AG04450 (cell line): ENCODE measurements at places on chromosomes 2 and 18.

DNA sequence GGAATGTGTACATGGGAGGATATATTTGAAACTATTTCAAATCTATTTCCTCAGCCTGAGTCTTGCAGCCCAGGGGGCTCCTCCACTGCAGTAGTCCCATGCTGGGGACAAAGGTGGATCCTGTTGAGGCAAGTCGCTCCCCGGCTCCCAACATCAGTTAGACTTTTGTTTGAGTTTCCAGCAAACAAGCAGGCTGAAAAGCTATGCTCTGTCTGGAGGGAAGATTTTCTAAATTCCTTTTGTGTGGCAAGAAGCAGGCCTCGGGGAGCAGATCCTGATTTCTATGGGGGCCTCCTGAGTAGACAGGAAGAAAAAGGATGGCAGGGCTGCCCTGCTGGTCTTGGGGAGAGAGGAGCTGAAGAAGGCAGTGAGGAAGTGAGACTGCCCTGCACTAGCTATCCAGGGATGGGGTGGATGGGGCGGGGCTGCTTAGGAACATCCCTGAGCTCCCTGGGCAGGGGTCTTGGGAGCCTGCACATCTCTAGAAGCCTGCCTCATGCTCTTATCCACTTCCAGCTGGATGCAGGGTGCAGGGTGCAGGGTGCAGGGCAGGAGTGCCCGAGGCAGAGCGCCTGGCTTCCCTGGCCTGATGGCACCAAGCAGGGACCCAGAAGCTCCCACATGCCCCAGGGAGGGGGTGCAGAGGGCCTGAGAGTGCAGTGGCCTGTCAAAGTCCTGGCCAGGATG, 6.0 kb upstream of the CIB4 start:
- no peak for DNase-seq

- no peak for DNase-seq
Measured at GRCh38 chr2:189302274-189302948, 122.8 kb upstream of the COL5A2 start.

DNA sequence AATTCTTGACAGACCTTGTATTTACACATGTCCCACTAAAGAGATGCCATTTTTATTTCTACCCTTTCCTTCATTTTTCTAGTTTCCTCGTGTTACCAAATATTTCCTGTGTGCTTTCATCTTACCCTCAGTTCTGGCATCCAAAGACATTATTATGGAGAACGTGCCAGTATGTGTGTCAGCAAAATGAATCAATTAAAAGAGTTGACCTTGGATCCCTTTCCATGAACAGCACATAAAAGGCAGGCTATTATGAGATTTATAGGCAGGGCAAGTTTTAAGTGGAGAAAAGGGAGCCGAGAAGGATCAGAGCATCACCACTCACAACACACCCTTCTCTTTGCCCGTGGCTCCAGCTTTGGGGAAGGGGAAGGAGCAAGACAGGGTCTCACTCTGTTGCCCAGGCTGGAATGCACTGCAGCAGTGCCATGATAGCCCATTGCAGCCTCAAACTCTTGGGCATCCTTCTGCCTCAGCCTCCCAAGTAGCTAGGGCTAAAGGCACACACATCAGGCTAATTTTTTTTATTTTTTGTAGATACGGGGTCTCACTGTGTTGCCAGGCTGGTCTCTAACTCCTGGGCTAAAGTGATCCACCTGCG, 149.9 kb downstream of the GFPT1 start:
- DNase-seq, result no peak

DNA sequence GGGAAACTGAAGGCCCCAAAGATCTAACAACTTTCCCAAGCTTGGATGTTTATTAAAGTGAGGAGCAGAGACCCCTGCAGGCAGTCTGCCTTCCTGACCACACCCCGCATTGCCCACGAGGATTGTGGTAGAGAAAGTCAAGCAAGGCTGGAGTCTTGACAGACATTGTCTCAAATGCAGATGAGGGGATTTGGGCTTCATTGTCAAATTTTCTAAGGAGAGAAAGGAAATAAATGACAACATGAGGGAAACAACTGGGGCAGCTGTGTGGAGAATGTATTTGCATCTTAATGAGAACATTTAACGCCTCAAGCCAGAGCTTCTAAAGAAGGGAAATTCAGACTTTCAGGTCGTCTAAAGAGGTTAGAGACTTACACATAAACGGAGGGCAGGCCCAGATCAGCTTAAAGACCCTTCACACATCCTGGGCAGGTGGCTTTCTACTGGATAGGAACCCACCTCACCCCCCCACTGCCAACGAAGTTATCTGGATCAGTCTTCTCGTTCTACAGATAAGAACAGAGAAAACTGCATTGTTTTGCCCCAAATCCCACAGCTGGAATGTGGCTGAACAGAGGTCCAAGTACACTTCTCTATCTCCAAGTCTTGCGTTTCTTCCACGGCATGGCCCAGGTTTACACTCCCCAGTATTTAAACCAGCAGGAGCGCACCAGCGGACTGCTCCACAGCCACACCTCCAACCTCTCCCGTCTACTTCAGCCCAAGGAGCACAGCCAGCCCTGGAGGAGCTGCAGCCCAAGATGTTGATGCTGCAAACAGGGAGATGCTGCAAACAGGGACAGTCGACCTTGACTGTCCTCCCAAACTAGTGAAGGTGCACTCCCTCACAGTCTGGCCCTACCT, 16.2 kb upstream of the SCG2 start:
- DNase-seq, result no peak

- DNase-seq, result no peak
Measured at GRCh38 chr2:227802882-227803281, 10.8 kb upstream of the CCL20 start.

GRCh38 chr2:64987956-64988419, 1.2 kb upstream of the SLC1A4 start:
- DNase-seq, result no peak

DNA sequence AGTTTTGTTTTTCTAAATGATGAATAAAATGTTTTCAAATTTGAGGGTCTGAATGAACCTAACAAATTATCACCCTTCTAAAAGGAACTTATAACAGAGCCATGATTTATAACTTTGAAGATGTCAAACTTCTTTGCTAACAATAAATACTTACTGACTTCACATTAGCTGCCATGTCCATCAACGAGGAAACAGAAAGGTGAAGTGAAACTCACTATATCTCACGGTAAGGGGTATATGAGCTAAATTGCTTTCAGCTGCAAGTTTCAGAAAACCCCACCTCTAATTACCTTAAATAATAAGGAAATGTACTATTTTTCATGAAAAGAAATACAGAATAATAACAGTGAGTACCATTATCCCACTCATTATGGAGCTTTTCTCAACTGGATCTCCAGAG, 350.8 kb upstream of the NT5C1B start:
- DNase-seq, result no peak

DNA sequence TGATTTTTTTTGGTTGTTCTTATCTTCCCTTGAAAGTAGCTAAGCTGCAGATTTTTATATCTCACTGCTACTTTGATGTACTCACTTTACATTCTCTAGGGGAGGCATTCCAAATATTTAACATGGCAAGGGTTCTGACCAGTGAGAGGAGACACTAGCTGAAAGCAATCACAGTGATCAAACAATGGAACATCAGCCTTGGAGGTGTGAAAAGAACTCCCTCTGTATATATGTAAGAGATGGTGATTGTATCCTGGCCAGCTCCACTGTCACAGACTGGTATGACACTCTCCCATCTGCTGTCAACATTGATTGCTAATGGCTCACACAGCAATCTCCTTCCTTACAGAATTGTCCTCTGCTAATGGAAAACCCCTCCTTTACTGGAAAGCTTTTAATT, 291.7 kb upstream of the CDH19 start:
- DNase-seq, result no peak

GRCh38 chr18:75269124-75269680, 58.6 kb downstream of the TSHZ1 start:
- DNase-seq, result no peak

DNA sequence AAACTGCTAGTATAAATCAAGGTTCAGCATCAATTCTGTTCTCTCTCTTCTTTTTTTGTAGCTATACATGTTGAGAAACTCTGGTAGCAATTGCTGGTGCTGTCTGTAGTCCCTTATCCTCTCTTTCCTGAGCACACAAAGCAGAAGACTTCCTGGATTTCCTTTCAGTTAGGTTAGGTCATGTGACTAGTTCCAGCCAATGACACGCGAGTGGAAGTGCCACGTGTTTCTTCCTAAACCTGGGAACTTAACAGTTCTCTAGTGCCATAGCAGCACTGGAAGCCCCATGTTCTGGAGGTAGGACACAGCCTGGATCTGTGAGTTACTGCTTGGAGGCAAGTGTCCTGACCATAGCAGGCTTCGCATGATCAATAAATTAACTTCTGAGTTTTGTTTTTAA, 125.9 kb downstream of the PLA2R1 start:
- DNase-seq, result no peak

DNA sequence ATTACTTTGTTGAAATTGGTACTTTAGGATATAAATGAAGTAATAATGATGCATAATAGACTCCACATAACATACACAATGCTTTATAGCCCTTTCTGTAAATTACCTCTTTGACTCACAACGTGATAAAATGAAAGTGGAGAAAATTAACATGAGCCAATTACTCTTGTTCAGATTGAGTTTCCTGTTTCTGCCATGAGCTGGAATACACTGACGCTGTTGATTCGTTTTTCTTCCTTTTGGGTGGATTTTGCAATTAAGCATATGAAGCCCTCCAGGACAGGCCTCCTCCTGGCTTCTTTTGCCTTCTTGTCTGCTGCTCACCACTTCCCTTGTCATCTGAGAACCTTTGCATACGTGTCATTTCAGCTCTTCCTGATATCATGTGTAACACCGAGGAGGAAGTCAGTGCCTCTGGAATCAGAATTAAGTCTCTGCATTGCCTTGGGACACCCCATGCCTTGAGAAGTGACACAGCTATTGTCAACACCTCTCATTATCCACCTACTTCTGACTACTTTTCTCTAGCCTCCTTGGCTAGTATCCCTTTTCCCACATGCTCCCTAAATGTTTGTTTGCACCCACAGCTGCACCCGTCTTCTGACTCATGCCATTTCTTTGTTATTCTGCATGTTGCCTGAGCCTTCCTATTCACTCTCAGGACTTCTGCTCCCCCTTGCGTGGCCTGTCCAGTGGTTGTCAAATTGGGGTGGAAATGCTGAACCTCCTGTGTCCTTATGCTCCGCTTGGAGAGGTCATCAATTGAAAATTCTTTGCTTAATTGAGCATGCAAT, 134.1 kb downstream of the FMNL2 start:
- DNase-seq, result no peak

DNA sequence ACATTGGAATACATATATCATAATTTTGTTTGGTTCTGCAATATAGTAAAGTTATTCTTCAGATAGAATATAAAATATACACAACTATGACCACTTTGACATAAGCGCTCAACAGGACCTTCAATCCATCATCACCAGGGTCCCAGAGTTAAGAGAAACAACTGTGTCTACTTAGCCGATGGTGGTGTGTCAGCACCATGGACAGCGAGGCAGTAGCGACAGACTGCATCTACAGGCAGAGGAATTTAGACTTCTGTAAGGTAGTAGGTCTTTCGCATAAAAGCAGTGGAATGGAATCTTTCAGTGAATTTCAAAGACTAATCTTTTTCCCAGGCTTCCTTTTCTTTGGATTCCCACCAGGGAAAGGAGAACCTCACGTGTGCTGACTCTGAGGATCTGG, 20.5 kb upstream of the LRPPRC start:
- DNase-seq, result peak; percentile 3

- DNase-seq, result no peak
Measured at GRCh38 chr2:2233171-2233826, 97.8 kb downstream of the MYT1L start.

- no peak for DNase-seq
Measured at GRCh38 chr2:171107803-171108202, 52.9 kb downstream of the TLK1 start.

- DNase-seq, result no peak
Measured at GRCh38 chr2:81093031-81093430, 788.5 kb upstream of the LRRTM1 start.

DNA sequence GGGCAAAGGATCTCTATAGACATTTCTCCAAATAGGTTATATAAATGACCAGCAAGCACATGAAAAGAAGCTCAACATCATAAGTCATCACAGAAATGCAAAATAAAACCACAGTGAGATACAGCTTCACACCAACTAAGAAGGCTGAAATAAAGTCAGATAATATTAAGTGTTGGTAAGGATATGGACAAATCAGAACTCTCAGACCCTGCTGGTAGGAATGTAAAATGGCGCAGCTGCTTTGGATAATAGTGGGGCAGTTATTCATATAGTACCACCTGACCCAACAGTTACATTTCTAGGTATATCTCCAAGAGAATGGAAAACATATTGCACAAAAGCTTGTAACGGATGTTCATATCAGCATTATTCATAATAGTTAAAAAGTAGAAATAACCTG, 14.0 kb downstream of the EPB41L5 start:
- no peak for DNase-seq

- no peak for DNase-seq
Measured at GRCh38 chr2:159410276-159410675, 123.8 kb upstream of the WDSUB1 start.

DNA sequence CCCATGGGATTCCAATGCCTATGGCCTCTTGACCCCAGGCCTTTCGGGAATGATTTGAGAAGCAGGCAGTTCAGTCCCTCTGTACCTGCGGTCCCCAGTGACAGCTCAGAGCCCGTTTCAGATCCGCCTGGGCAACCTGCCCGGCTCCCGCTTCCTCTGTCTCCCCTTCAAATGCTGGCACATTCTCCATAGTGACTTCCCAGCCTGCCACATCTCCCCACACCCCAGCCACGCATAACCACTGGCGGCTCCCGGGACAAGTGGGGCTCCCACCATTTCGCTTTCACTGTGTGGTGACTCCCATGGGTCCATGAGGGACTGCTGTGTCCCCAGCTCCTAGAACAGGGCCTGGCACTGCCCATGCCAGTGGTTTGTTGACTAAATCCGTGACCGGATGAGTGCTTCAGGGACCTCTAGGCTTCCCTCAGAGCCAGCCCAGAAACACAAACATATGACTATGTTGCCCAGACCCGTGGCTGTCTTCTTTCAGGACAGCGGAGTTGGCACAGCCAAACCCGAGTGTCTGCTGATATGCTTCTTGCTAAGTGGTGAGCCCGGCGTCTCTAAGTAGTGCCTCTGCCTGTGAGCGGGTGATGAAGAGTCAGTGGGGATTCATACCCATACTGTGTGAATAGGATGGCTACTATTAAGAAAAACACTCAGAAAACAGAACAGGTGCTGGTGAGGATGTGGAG, 91.2 kb downstream of the GLI2 start:
- no peak for DNase-seq

- no peak for DNase-seq
Measured at GRCh38 chr2:59237311-59237710, 996.2 kb upstream of the FANCL start.

GRCh38 chr2:43460611-43461365, 135.1 kb downstream of the THADA start:
- DNase-seq, result no peak

- no peak for DNase-seq
Measured at GRCh38 chr2:98464772-98465310, 20.2 kb downstream of the INPP4A start.

- no peak for DNase-seq
Measured at GRCh38 chr2:8558096-8558495, 123.8 kb upstream of the ID2 start.
